ENCODE measurements at places on chromosomes 6 and 20.
A peak's percentile ranks its signal among the peaks of the same experiment; 100 is the strongest.

- DNase-seq, result no peak
Observed at GRCh38 chr6:2731281-2731909, 19.3 kb downstream of the MYLK4 start.

DNA sequence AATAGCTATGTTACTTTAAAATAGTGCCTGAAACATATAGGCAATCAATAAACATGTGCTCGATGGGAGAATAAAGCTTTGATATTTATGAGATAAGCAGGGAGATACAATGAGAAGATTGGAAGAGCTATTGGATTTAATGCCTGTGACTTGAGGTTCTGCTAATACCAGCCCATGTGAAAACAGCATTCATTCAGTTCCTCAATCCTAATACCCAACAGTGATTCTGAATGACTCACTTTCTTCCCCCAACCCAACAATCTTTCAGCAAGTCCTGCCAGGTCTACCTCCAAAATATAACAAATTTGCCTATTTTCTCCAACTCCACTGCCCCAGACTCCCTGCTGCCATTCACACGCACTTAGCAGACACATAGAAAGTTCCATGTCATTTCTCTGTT is 26.6 kb upstream of the KLHL31 start:
- no peak for DNase-seq

DNA sequence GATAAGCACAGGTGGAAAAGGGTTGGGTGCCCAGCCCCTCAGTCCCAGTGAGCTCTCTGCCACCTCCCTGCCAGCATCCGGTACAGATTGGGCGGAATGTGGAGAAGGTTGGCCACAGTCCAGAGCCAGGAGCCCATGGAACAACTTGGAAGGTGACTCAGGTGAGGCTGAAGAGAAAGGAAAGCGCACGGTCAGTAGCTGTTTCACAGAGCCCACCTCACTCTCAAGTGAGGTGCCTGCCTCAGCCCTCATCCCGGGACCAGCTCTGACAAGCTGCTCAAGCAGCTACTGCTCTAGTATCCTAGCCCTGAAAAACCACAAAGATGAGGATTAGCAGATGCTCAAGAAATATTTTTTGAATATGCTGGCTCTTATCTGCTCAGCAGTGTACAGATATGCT is 1.1 kb upstream of the MMP24OS start:
- no peak for DNase-seq

DNA sequence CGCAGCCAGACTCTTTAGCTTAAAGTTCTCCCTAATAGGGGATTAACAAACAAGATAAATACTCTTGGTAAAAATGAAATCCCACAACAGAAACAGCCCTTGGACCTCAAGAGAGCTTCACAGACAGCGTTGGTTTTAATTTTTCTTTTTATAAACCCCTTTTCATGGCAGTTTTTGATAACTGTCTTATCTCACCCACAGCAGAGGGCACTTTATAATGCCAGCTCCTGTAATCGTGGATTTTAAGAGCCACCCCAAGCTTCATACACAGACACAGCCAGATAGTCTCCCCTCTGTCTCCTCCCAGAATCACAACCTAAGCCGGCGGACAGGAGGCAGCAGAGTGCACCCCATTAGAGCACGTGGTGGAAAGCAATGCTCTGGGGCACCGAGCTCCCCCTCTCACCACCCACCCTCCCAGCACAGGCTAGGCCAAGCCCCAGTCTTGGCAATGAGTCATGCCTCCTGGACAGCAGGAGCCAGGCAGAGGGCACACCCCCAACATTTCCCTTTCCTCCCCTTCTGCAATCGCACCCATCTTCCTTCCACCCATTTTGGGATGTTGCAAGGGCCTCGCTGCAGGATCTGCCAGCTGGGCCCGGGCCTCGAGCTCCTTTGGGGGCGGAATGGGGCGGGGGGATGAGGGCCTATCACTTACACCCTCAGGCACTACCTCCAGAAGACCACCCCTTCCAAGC is 2.4 kb downstream of the JAG1 start:
- DNase-seq, result peak; percentile 44

DNA sequence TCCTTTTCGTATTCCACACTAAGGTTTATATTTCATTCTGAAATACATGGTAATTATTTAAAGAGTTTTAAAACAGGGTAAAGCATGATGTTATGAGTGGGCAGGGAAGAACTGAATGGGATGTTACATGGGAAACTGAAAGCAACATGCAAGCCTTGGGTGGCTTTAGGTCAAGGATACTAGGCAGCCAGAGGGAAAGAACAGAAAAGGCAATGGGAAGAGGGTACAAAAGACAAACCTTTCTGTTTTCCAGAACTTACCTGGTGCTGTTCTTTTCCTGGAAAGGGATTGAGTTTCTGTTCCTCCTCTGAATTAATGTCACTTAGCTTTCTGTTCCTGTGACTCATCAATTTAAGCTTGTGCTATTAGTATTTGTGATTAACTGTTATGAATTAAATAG is 71.2 kb upstream of the SMIM8 start:
- no peak for DNase-seq

- DNase-seq, result no peak
Observed at GRCh38 chr6:63672582-63673129, 37.1 kb downstream of the PHF3 start.

DNA sequence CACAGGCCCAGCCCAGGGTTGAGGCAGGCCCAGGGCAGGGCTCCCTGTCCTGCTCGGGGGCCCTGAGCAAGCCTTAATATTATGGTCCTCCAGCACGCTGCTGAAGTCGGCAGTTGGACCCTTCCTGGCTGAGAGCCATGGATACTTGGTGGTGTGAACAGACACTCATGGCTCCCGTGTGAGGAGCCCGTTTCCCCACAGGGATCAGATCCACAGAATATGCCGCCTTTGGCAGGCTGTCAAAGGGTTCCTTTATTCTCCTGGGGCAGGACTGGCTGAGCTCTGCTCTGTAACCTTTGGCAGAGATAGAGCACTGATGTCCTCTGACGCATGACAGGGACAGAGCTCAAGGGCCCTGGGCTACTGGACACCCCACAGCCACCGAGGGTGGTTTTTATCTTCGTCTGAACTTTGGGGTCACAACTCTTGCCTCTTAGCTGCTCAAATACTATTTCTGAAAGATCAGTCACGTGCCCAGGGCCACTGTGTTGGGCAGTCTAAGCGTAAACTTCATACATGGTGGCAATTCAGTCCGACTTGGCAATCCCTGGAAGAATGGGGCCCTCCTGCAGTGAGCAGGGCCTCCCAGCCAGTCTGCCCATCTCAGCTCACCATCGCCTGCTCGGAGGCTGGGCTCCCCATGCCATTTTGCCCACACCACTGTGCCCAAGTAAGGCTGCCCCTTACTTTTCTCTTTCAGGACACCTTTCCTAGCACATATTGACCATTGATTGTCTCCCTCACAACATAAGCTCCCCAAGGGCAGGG is 49.1 kb downstream of the TTI1 start:
- DNase-seq, result no peak

DNA sequence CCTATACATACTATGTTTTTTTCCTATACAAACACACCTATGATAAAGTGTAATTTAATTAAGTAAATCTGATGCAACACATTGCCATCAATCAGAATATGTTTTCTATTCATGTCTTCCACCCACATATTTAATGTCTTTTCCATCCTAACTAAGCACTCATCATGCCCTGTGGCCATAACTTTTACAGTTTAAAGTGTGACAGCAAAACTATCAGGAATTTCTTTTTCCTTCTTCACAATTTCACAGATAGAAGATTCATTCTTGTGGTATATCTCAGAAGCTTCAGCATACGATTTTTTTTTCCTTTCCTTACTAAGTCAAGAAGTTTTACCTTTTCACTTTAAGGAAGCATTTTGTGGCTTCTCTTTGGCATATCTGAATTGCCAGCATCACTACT is 7.0 kb upstream of the BEND6 start:
- DNase-seq, result no peak

DNA sequence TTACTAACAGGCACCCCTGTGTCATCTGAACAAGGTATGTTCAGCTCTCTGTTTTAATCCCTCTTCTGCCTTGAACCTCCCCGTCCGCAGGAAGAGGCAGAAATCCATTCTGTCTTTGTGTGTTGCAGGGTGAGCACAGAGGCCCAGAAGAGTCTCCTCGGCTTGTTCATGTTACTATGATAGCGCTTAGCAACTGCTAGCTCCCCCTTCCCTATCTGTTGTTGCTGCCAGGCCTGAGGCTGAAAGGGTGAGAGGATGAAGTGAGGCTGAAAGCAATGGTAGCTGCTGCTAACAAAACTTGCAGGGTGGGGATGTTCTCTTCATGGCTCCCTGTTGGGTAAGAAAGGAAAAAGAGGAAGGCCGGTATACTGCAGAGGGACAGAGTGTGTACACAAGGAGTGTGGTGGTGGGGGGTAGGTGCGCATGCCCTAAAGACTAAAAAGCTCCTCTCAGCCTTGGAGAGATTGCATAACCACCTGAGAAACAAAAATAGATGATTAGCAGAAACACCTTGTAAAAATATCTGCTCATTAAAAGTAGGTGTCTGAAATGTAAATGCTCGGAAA is 55.2 kb upstream of the CITED2 start:
- DNase-seq, result no peak

GRCh38 chr6:110352563-110353262 is 5.4 kb downstream of the METTL24 start:
- no peak for DNase-seq

GRCh38 chr6:75819776-75820487 is 70.9 kb downstream of the MYO6 start:
- no peak for DNase-seq

DNA sequence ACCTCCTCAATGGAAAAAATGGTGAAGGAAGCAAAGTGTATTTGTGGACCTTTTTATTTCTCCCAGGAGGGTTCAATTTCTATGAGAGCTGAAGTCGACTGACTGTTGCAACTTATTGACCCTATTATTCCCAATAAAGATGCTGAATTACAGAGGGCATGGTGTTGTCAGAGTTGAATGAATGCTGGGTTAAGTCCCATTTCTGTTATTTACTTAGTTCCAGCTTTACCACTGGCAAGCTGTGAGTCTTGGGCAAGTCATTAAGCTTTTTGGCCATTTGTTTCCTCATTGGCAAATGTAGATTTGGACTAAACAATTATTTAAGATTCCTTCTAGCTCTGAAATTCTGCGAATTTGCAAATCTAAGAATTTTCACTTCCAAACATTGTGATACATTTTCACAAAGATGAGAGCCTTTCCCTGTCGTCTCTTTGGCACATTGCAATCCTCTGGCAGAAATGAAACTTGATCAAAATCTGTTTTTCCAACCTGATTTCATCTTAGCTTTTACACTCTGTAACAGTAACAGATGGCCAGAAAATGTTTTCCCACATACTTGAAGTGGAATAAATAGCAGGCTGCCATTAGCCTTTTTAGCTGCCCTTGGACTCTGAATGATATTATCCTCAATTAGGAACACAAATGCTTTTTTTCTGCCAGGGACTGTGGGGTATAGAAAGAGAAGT is 21.3 kb downstream of the BLTP3A start:
- DNase-seq, result no peak

DNA sequence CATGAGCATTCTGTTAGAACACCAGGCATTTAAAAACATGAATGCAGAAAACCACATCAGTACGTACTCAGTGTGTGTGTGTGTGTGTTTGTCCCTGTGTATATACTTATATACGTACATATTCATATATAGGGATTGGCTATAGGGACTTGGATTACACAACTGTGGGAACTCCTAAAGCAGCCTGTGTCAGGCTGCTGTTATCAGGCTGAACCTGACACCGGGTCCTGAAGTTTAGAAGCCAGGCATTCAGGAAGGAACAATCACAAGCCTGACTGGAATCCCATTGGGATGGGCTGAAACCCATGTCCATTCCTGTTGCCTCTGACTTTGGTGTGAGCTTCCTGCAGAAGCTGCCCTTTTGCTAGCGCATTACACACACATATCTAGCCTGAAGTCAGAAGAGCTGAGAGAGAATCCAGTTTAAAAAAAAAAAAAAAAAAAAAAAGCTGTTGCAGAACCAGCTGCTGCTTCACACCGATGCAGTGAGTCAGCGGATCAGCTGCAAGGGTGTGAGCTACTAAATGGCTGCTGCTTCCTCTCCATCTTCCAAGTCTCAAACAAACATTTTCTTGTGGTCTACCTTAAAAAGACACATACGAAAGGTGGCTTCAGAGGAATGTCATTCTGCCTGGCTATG is 348.1 kb downstream of the THBS2 start:
- no peak for DNase-seq

- no peak for DNase-seq
Observed at GRCh38 chr6:41422161-41422560, 86.8 kb downstream of the NCR2 start.

GRCh38 chr6:72936766-72937559 is 288.3 kb downstream of the KHDC1L start:
- no peak for DNase-seq

- DNase-seq, result peak; percentile 65
Observed at GRCh38 chr20:32189691-32190615, 17.6 kb downstream of the PLAGL2 start.

GRCh38 chr20:23255106-23255505 is 95.5 kb upstream of the NXT1 start:
- DNase-seq, result no peak

- DNase-seq, result no peak
Observed at GRCh38 chr6:4017834-4018170, 61.1 kb downstream of the FAM217A start.

DNA sequence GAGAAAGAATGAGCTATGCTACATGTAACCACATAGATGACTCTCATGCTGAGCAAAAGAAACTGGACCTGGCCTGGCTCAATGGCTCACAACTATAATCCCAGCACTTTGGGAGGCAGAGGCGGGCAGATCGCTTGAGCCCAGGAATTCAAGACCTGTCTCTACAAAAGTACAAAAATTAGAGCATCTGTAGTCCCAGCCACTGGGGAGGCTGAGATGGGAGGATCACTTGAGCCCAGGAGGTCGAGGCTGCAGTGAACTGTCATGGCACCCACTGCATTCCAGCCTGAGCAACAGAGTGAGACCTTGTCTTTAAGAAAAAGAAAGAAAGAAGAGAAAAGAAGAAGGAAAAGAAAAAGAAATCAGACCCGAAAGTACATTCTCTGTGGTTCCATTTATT is 41.7 kb downstream of the NCR2 start:
- DNase-seq, result no peak

GRCh38 chr20:44051661-44052000 is 135.4 kb downstream of the JPH2 start:
- DNase-seq, result peak; percentile 23

- DNase-seq, result peak; percentile 60
Observed at GRCh38 chr6:99613409-99613704, 6.7 kb downstream of the PRDM13 start.

- no peak for DNase-seq
Observed at GRCh38 chr6:112044196-112044595, 9.7 kb upstream of the CCN6 start.

DNA sequence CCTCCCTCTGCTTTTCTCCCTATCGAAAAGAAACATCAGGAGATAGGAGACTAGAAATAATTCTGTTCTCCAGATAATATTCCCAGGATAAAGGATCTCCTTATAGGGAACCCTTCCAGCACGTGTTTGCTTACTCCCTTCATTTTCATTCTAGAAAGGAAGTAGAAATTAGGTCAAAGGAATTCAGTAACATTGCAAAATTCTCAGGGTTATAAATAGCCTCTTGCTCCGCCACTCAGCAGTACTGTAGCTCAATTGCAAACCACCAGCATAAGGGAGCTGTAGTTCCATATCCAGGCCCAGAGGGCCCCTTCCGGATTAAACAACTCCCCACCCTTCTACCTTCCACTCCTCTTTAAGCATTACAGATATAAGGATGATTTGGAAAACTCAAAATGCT is 6.2 kb downstream of the ELMO2 start:
- no peak for DNase-seq

- no peak for DNase-seq
Observed at GRCh38 chr6:153787341-153787606, 251.8 kb upstream of the OPRM1 start.
